ENCODE measurements at places on chromosomes 16 and 17.

DNA sequence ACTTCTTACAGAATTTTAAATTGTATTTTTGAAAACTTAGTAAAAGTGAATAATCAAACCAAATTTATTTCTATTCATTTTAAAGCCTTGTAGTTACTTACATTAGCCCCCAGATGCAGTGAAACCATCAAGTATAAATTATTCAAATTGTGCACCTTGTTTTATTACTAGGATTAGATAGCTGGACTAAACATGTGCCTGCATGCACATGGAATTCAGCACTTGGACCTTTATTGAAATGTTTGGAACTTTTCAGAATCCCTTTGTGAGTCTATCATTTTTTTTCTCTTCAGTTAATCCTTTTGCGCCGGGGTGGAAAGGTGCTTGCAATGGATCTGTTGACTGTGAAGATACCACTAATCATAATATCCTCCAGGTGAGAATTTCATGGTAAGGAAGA lies 4.7 kb downstream of the ZPBP2 start:
- no peak for DNase-seq

GRCh38 chr17:78476973-78477372 lies 98.5 kb downstream of the PGS1 start:
- DNase-seq, result no peak

DNA sequence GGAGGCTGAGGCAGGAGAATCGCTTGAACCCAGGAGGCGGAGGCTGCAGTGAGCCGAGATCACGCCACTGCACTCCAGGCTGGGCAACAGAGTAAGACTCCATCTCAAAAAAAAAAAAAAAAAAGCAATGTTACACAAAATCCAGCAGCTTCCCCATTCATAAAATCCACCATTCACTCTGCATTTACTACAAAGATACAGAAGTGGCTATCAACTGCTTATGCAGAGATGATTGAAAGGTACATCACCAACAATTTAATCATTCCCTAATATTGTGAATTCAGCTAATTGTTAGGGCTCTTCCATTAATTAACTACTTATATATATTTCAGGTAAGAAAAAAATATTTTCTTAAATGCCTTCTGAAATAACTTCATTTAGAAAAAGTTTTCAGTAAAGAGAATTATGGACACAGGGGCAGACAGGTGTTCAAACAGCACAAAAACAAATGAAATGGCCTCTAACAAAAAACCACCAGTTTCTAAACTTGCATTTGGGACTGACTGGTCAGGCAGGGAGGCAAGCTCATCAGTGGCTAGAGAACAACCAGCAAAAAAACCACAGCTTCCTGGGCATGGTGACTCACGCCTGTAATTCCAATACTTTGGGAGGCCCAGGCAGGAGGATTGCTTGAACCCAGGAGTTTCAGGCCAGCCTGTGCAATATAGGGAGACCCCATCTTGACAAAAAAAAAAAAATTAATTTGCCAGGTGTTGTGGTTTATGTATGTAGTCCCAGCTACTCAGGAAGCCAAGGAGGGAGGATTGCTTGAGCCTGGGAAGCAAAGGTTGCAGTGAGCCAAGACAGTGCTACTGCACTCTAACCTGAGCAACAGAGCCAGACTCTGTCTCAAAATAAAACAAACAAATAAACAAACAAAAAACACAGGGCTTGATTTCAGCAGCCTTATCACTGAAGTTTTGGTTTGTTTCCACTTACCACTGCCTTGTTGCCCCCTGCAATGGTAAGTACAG lies 26.3 kb downstream of the ERN1 start:
- DNase-seq, result no peak

- no peak for DNase-seq
These were observed 35.4 kb upstream of the CNTNAP4 start for GRCh38 chr16:76241755-76242154.

DNA sequence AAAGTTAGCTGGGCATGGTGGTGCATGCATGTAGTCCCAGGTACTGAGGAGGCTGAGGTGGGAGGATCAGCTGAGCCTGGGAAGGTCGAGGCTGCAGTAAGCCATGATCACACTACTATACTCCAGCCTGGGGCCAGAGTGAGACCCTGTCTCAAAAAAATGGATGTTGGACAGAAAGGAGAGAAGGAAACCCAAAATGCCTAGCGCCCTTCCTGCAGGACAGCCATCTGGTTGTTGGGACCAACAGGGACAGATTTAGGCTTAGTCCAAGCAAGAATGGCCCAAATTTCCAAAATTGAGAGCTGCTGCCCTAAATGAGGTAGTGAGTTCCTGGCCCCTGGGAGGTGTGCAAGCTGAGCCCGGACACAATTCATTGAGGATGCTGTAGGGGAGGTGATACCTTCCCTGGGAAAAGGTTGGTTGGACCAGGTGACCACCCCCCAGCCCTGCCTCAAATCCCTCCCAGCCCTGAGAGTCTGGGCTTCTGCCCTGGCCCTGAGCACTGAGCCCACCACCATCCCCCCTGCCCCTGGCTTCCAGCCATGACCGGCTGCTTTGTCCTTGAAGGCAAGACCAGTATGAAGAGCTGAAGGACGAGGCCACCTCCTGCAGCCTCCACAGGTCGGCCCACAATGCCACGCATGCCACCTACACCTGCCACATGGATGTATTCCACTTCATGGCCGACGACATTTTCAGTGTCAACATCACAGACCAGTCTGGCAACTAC lies 35.1 kb downstream of the IL21R start:
- no peak for DNase-seq

DNA sequence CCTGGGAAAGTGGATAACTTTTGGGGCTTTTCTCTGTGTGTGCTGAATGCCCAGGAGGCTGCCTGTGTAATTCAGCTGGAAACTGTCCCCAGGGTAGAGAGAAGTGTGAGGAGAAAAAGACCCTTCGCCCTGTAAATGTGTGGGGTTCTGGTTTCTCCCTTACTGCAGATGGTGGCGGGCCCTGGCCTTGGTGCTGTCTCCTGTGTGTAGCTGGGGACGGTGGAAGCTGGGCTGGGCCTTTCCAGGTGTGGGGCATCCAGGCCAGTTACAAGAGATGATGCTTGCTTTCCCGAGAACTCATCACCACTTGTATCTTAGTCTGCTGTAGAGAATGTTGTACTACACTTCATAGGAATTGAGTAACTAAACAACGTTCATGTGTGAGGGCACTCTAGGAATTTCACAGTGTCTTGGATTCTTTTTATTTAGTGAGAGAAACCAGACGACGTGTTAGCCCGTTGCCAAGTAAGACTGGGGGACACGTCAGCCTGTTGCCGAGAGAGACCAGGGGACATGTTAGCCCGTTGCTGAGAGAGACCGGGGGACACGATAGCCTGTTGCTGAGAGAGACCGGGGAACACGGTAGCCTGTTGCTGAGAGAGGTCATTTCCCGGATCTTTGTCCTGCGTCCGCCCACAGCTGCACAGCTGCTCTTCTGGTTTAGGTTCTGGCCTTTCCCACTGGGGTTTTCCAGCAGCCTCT lies 43.1 kb downstream of the TBCD start:
- DNase-seq, result no peak
